ENCODE measurements at places on chromosomes 3 and 15.

DNA sequence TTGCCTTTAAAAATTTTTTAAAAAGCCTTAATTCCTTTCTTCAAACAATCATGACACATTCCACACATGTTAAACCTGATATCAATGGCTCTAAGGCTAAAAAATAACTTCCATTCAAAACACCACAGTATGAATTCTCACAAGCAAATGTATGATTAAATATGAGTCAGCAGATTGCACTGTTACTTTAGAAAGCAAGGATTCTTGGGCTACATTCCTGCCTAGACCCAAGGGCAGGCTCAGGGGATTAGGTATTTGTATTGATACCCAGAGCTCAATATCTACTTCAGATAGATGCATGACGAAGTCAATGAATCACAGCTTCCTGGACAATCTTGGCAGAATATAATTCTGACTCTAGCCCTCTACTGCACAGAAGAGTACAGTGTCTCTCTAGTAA lies 65.7 kb downstream of the RARB start:
- no peak for DNase-seq

GRCh38 chr15:57619746-57620145 lies 28.0 kb downstream of the MYZAP start:
- DNase-seq, result no peak

GRCh38 chr15:73328981-73329380 lies 39.8 kb downstream of the HCN4 start:
- no peak for DNase-seq

DNA sequence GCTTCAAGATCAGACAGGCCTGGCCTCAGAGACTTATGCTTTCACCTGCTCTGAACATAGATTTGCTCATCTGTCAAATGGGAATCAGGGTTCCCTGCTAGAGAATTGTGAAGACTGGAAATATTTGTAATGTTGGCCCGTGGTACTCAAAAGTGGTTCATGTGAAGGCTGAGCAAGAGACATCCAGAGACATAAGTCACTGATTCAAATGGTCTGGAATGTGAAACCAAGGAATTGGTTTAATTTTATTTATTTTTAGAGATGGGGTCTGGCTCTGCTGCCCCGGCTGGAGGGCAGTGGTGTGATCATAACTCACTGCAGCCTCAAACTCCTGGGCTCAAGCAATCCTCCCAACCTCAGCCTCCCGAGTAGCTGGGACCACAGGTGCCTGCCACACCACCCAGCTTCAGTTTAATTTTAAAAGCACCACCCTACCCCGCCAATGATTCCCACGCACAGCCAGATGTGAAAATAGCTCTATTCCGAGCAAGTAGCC lies 60.1 kb downstream of the DAPK2 start:
- no peak for DNase-seq

GRCh38 chr15:25846377-25846776 lies 16.8 kb downstream of the ATP10A start:
- DNase-seq, result no peak

- DNase-seq, result no peak
Observed at GRCh38 chr3:188007897-188008296, 146.1 kb upstream of the LPP start.

GRCh38 chr3:149658744-149659497 lies 1.1 kb upstream of the WWTR1 start:
- DNase-seq, result no peak

GRCh38 chr3:161423911-161424522 lies 52.7 kb upstream of the SPTSSB start:
- DNase-seq, result no peak

All from right forelimb (tissue), 1 donor.